ENCODE measurements at places on chromosomes 7 and 10.
A peak's percentile ranks its signal among the peaks of the same experiment; 100 is the strongest.

- peak; percentile 64 for DNase-seq
Observed at GRCh38 chr7:74094224-74095101, 10.9 kb downstream of the LIMK1 start.

DNA sequence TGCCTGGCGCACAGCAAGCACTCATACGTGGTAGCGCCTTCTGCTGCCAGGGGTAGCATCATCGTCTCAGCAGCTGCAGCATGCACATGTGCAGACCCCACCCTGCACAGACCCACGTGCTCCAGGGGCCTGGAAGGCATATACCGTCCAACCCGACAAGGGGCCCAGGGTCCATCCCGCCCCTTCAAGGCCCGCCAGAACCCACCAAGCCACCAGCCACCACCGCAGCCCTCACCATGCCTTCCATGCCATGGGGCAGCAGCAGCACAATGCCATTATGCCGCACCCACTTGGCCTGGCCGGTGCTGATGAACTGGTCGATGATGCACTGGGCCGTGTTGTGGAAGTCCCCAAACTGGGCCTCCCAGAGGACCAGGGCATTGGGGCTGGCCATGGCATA, 22.7 kb downstream of the OGDHL start:
- no peak for DNase-seq

- no peak for DNase-seq
Observed at GRCh38 chr10:75021379-75022249, 89.8 kb upstream of the SAMD8 start.

GRCh38 chr7:75870557-75871161, 8.2 kb upstream of the RHBDD2 start:
- no peak for DNase-seq

- no peak for DNase-seq
Observed at GRCh38 chr7:142338633-142339501, 81.0 kb upstream of the PRSS58 start.

Measured in stimulated activated CD4-positive, alpha-beta T cell treated with anti-CD3 and anti-CD28 coated beads, Interleukin-2, amount 100 ng/mL, for 4 hours (primary cell).